ENCODE measurements at places on chromosomes 4 and X.

- no peak for DNase-seq
Observed at GRCh38 chrX:153644356-153645125, 2.5 kb upstream of the DUSP9 start.

DNA sequence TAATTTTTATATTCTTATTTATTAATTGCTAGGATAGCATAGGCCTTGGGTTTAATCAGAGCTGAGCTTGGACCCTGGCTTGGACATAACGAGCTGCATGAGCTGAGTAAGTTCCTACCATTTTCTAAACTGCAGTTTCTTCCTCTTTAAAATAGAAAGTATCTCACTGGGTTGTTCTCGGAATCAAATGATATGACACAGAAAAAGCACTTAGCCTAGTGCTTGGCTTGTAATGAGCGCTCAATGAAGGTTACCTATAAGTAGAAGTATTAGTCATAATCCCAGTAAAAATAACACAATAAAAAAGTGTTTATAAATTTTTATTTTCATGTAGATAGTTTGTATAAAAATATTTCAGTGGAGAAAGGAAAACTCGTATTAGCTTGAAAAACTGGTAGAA is 113.3 kb upstream of the PDLIM3 start:
- DNase-seq: no peak

- DNase-seq: no peak
Observed at GRCh38 chr4:94454405-94454804, 2.7 kb downstream of the PDLIM5 start.

GRCh38 chr4:8113611-8114377 is 44.8 kb downstream of the ABLIM2 start:
- DNase-seq: no peak

GRCh38 chr4:138087066-138087719 is 155.0 kb downstream of the SLC7A11 start:
- no peak for DNase-seq

GRCh38 chrX:11398139-11398538 is 104.9 kb downstream of the AMELX start:
- no peak for DNase-seq

DNA sequence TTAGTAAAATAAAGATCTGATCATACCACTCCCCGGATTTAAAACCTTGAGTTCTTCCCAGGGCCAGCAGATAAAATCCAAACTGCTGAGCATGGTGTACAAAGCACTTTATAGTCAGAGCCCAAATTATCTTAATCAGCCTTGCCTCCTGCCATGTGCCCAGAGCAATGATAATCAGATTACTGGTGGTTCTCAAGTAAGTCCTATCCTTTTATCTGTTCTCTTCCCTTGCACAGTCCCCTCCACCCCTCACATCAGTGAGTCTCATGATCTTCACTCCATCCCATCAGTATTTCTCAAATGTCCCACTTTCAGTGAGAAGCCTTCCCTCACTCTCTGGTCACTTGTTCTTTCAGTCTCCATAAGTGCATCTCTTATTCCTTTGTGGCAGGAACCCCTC is 22.7 kb downstream of the INTS6L start:
- DNase-seq: no peak

DNA sequence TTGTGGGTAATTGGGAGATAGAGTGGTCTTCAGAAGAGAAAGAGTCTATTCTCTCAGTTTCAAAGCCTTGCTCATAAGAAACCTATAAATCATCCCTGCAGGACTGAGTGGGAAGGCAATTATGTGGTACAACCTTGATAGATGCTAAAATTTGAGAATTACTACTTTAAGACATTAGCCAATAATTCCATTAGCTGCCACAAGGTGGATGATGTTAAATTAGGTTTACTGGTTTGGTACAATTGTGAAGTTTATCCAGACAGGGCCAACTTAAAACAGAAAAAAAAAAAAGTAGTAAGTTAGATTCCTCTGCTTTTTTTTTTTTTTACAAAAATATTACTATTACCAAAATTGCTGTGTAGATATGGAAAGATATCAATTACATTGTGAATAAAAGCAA is 73.2 kb upstream of the AMOT start:
- no peak for DNase-seq

DNA sequence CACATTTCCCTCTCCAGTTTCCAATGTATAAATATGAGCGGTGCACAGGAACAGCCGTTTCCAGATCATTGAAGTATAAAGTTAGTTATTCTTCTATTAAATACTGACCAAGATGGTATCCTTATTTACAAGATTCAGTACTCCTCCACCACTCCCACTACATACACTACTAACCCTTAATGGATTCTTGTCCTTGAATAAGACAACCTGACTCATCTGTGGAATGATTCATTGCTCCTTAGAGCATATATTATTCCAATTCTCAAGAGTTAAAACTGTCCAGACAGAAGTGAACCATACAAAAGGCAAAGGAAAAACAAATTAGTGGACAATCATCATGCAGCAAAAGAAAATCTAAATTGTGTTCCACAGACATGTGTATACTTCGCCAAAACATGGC is 373.3 kb downstream of the IDS start:
- DNase-seq: no peak

GRCh38 chr4:26106776-26107175 is 192.8 kb downstream of the SMIM20 start:
- DNase-seq: no peak

DNA sequence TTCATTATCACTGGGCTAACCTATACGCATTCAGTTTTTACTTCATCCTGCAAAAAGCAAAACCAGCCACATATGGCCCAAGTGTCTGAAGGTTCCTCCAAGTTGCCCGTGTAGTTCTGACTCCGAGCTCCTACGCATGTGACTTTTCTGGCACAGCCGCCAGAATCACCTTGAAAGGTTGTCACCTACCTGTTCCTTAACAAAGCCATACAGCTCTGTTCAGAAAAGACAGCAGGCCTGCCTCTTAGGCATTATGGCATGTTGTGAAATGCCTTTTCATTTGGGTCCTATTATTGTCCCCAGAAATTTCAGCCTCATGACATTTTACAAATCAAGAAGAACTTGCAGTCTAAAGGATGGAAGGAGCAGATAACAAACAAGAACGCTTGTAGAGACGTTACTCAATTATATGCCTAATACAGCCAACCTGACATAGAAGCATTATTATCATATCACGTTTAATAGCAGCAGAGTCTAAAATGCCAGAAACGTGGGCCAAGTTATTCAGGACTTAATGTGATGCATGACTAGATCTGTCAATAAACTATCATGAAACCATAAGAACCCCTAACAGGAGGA is 118.5 kb downstream of the RBM47 start:
- no peak for DNase-seq

GRCh38 chr4:793941-794621 is 31.8 kb downstream of the CPLX1 start:
- DNase-seq: no peak

DNA sequence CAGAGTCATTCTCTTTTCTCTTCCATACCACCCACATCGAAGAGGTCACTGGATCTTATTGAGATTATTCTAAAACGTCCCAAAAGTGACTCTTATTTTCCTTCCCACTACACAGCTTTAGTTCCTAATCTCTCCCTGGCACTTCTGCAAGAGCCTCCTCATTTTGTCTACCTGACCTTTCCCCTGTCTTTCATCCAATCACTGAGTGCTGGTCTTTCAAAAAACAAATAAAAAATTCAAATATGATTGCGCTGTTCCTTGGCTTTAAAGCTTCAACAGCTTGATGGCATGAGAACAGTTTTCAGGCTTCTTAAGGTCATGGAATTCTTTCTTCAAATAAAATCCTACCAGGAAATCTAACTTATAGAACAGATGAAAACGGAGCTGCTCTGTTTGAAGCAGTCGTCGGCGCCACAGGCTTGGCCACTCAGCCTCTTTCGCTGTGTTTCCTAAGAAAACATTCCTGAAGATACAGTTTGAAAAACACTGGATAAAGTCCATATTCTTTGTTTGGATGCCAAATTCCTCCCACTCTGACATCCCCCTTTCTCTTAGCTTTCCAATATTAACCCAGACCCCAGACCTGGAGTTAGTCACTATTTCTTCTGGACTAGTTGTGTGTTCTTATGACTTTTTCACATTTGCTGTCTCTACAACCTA is 12.5 kb downstream of the SYTL5 start:
- no peak for DNase-seq

- no peak for DNase-seq
Observed at GRCh38 chr4:181224852-181225251, 1018.4 kb upstream of the TENM3 start.

DNA sequence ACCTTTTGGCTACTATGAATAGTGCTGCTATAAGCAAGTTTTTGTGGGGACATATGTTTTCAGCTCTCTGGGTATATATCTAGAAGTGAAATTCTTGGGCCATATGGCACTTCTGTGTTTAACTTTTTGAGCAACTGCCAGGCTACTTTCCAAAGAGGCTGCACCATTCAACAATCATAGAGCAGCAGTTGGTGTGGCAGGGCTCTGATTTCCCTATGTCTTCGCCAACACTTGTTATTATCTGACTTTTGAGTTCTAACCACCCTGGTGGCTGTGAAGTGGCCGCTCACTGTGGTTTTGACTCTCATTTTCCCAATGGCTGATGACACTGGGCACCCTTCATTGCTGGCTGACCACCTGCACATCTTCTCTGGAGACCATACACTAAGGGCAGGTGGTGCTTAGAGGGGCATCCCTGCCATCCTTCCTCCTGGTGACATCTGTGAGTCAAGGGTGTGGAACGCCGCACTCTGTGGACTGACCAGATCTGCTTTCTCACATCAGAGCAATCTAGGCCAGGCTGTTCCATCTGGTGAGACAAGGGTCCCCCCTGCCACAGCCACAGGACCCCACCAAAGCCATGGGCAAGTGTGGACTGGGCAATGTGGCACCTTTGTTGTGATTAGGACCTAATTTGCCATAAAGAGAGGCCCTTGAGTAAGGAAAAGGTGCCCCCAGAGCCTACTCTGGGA is 49.6 kb downstream of the ZFYVE28 start:
- DNase-seq: no peak

GRCh38 chr4:139988863-139989765 is 164.9 kb downstream of the MAML3 start:
- peak; percentile 38 for DNase-seq

DNA sequence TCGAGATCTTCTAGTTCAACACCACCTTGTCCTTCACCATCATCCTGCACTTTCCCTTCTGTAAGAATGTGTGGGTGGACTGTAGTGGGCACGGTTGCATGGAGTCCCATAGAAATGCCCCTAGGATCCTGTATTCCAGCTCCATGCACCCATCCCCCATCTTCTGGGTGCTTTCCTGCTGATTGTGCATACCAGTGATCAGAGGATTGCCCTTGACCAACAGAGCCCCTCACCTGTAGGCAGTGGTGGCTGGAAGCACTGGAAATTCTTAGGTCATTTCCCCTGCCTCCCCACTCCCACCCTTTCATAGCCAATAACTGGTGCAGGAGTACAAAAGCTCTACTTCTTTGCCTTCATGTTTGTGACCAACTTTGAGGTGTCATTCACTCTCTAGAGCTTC is 213.4 kb upstream of the ARSJ start:
- no peak for DNase-seq

- DNase-seq: no peak
Observed at GRCh38 chr4:167218022-167218608, 16.2 kb downstream of the SPOCK3 start.

- DNase-seq: no peak
Observed at GRCh38 chrX:72475338-72475737, 97.3 kb downstream of the HDAC8 start.

DNA sequence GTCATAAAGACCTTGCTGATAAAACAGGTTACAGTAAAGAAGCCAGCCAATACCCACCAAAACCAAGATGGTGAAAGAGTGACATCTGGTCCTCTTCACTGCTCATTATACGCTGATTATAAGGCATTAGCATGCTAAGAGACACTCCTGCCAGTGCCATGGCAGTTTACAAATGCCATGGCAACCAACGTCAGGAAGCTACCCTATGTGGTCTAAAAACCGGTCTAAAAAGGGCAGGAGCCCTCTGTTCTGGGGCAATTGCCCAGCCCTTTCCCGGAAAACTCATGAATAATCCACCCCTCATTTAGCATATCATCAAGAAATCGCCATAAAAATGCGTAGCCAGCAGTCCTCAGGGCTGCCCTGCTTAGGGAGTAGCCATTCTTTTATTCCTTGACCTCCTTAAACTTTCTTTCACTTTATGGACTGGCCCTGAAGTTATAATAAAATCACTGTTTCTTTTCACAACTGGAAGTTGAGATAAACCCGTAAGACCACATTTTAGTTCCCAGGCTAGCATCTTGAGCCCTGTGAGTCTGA is 260.5 kb upstream of the FAT1 start:
- no peak for DNase-seq

DNA sequence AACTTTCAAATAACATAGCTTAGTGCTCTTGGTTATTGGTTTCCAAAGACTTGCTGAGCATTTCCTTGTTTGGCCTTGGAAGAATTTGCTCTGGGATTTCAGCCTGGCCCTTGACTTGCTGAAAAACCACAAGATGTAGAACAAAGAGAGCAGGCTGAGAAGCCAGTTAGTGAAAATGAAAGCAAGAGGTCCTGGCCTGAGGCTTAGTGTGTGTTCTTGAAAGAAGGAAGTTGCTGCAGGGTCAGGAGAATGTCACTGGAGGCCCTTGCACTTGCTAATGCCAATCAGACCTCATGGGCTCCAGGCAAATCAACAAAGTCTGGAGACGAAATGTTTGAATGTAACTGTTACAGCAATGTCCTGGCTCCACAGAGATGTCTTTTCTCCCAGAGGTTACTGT is 79.4 kb downstream of the SYNPO2 start:
- no peak for DNase-seq

- DNase-seq: no peak
Observed at GRCh38 chr4:40980318-40980883, 230.6 kb downstream of the NSUN7 start.

GRCh38 chr4:7066006-7066405 is 1.9 kb downstream of the GRPEL1 start:
- DNase-seq: no peak

DNA sequence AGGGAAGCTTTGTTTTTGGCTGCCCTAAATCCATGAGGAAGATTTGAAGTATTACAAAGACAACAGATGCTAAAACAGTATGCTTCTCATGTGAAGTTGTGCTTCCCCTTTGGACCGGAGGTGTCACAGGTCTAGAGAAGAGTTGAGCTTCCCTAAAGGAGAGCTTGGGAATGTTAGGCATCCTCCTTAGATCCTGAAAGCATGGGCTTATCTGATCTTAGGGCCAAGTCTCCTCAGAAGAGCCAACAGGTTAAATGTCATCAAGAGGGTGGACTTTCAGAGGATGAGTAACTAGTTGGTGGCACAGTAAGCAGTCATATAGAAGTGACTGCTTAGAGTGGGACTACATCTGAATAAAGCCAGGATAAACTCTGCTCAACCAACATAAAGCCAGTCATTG is 205.4 kb downstream of the RPA4 start:
- no peak for DNase-seq

- no peak for DNase-seq
Observed at GRCh38 chrX:100911731-100912130, 17.0 kb downstream of the XKRX start.
